Bladder microvascular endothelial cell (primary cell): ENCODE measurements at places on chromosomes 4 and X. TPM values are rescaled to one million over a fixed set of nuclear protein-coding genes. Genes with fewer than 3 reads are reported as not detected.

Gene SPANXC
- not detected in 2 replicates for total RNA-seq

Gene BMP3
- total RNA-seq, result not detected in 2 replicates

Gene PPARGC1A
- total RNA-seq, result 1.0 TPM in 1 of 2 replicates, not detected in the other

Gene FDCSP
- not detected in 2 replicates for total RNA-seq

Gene SYNPO2
- total RNA-seq, result 0.32 and 0.44 TPM in 2 replicates

Gene MFAP3L
- total RNA-seq, result 0.16 and 43.0 TPM in 2 replicates

Gene FGF16
- total RNA-seq, result 2.6 and 2.8 TPM in 2 replicates

Gene CFP
- total RNA-seq, result 0.06 and 0.49 TPM in 2 replicates

Gene MAOA
- total RNA-seq, result 13.6 and 203 TPM in 2 replicates

Gene CDX4
- total RNA-seq, result not detected in 2 replicates

Gene STPG2
- 0.13 TPM in 1 of 2 replicates, not detected in the other for total RNA-seq

Gene ERAS
- total RNA-seq, result not detected in 2 replicates

Gene MAGEB3
- total RNA-seq, result not detected in 2 replicates

Gene MSX1
- total RNA-seq, result 4.2 and 7.9 TPM in 2 replicates

Gene COL25A1
- 0.16 and 6.4 TPM in 2 replicates for total RNA-seq

Gene COX7B2
- not detected in 2 replicates for total RNA-seq

Gene LUZP4
- total RNA-seq, result not detected in 2 replicates

Gene JAKMIP1
- total RNA-seq, result not detected in 2 replicates

Gene NEIL3
- 3.8 and 6.2 TPM in 2 replicates for total RNA-seq

Gene NOP14
- 16.0 and 26.4 TPM in 2 replicates for total RNA-seq

Gene UBA6
- total RNA-seq, result 60.1 and 151 TPM in 2 replicates

Gene CXCL3
- 0.16 and 1.1 TPM in 2 replicates for total RNA-seq

Gene GAGE12H
- not detected in 2 replicates for total RNA-seq

Gene IL13RA1
- 35.8 and 84.3 TPM in 2 replicates for total RNA-seq

Gene VCX
- total RNA-seq, result not detected in 2 replicates

Gene CTAG1A
- total RNA-seq, result not detected in 2 replicates

Gene FGFBP1
- not detected in 2 replicates for total RNA-seq

Gene MAML3
- 3.7 and 6.7 TPM in 2 replicates for total RNA-seq

Gene CHIC2
- 35.3 and 77.2 TPM in 2 replicates for total RNA-seq

Gene PLAC8
- 0.19 and 0.81 TPM in 2 replicates for total RNA-seq

Gene ETDB
- not detected in 2 replicates for total RNA-seq

Gene DMRTC1B
- not detected in 2 replicates for total RNA-seq

Gene HPGD
- total RNA-seq, result not detected in 2 replicates

Gene TMEM150C
- 3.9 and 9.8 TPM in 2 replicates for total RNA-seq

Gene ARMCX2
- 12.1 and 66.4 TPM in 2 replicates for total RNA-seq

Gene EGF
- total RNA-seq, result not detected in 2 replicates

Gene NEUROG2
- total RNA-seq, result not detected in 2 replicates

Gene ANKRD17
- total RNA-seq, result 30.1 and 96.4 TPM in 2 replicates

Gene TEX13D
- total RNA-seq, result not detected in 2 replicates

Gene FGB
- not detected in 2 replicates for total RNA-seq

Gene SLC25A14
- 5.2 and 9.5 TPM in 2 replicates for total RNA-seq

Gene TRIM61
- total RNA-seq, result not detected in 2 replicates

Gene PRMT9
- 5.8 and 13.2 TPM in 2 replicates for total RNA-seq

Gene TMEM129
- 19.6 and 40.0 TPM in 2 replicates for total RNA-seq

Gene SSX4
- not detected in 2 replicates for total RNA-seq

Gene TAPT1
- total RNA-seq, result 6.8 and 23.5 TPM in 2 replicates

Gene NPNT
- total RNA-seq, result 0.32 and 0.44 TPM in 2 replicates

Gene ACE2
- not detected in 2 replicates for total RNA-seq

Gene ARX
- total RNA-seq, result not detected in 2 replicates

Gene FAM50A
- 64.9 and 118 TPM in 2 replicates for total RNA-seq

Gene ODAM
- not detected in 2 replicates for total RNA-seq

Gene MAGEE1
- 0.65 and 1.2 TPM in 2 replicates for total RNA-seq

Gene TLR10
- total RNA-seq, result not detected in 2 replicates
